Stimulated activated CD8-positive, alpha-beta memory T cell treated with anti-CD3 and anti-CD28 coated beads, Interleukin-2, amount 100 ng/mL, for 48 hours (primary cell): ENCODE measurements at places on chromosomes 4 and X.

DNA sequence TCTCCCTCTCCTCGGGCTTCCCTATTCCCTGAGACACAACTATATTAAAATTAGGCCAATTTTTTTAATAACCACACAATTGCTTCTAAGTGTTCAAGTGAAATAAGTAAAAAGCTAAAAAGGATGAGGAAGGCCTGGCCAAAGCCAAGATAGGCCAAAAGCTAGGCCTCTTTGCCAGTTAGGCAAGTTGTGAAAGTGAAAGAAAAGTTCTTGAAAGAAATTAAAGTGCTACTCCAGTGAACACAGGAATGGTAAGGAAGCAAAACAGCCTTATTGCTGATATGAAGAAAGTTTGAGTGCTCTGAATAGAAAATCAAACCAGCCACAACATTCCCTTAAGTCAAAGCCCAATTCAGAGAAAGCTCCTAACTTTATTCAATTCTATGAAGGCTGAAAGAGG is 114.2 kb upstream of the FAT4 start:
- DNase-seq, result no peak

GRCh38 chr4:92506933-92507332 is 203.2 kb downstream of the GRID2 start:
- DNase-seq, result no peak

- DNase-seq, result no peak
Measured at GRCh38 chr4:579543-580175, 3.6 kb upstream of the TMEM271 start.

- DNase-seq, result no peak
Measured at GRCh38 chrX:110569506-110569905, 210.9 kb downstream of the RTL9 start.

GRCh38 chr4:110753466-110753865 is 130.6 kb upstream of the PITX2 start:
- no peak for DNase-seq

DNA sequence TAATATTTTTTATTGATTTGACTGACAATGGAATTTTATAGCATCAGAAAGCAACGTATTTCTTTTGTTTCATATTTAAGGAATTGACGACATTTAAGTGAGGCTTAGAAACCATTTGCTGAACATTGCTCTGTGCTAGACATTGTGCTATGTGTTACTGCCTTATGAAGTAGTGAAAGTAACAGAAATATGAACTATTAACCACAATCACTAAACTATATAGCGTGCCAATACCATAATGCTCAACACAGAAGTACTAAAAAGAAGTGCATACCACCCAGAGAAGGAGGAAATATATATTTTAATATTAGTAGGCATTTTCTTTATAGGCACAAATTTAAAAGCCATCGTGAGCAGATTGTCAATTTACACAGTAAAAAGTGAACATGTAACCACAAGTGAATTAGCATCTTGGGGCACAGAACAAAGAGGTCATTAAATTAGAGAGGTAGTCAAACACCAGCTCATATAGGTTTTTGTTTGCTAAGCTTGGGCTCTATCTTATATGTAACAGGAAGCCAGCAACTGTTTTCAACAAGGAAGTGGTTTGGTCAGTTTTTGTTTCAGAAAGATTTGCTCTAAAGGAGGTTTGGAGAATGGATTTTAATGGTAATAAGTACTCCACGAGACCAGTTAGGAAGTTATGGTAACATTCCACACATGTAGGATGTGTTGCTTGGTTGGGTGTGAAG is 270.7 kb downstream of the GRXCR1 start:
- DNase-seq, result no peak
